ENCODE measurements at places on chromosomes 1 and 21.

DNA sequence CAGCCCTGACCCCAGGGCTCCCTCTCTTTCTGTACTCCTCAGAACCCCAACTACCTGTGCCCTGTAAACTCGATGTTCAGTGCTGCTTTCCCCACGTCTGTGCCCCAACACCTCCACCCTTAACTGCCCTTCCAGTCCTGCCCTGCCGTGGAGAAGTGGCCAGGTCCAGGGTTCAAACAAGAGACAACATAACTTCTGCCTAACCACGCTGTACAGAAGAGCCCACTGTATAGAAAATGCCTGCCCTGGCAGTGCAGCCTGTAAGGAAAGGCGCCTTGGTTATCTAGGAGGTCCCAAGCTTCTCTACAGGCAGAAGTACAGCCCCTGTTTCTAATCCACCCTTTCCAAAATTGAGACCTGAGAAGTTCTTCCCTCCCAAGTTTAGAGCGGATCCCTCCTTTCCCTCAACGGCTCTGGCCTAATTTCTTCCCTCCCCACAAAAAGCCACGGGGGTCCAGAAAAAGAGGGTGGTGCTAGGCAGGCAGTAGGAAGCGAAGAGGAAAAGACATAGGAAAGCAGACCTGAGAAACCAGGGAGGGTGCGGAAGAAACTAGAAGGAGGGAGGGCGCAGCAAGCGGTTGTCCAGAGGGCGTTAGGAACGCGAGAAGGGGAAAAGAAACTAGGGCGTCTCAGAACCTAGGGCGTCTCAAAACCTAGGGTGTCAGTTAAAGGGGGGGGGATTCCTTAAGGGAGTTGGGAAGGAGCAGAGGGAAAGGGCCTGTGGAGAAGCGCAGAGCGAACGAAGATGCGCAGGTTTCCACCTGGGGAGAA lies 3.2 kb downstream of the DMRTA2 start:
- DNase-seq: no peak

DNA sequence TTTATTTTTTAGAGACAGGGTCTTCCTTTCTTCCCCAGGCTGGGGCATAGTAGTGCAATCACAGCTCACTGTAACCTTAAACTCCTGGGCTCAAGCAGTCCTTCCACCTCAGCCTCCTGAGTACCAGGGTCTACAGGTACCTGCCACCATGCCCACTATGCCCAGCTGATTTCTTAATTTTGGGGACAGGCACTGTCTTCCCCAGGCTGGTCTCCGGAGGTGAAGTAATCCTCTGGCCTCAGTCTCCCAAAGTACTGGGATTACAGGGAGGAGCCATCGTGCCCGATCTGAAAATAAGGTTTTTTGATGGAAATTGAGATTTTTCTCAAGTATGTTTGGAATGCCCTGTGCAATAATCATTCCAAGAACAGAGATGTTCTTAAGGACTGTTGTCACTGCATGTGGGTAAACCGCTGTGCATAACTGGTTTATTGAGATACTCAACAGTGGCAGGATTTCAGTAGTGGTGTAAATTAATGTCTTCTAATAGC lies 934 bp upstream of the MSH4 start:
- no peak for DNase-seq

- DNase-seq: no peak
Measured at GRCh38 chr1:164369698-164370365, 189.2 kb upstream of the PBX1 start.

DNA sequence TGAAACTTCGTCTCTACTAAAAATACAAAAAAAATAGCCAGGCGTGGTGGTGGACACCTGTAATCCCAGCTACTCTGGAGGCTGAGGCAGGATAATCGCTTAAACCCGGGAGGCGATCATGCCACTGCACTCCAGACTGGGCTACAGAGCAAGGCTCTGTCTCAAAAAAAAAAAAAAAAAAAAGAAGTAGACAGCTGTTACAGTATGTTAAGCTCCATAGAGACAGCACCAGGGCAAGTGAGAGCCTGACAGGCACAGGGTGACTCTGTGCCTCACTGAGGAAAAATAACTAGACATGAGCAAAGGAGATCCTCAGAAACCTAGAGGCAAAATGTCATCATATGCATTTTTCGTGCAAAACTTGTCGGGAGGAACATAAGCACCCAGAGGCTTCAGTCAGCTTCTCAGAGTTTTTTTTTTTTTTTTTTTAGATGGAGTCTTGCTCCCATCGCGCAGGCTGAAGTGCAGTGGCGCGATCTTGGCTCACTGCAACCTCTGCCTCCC lies 9.0 kb upstream of the PRDX1 start:
- no peak for DNase-seq

- DNase-seq: no peak
Measured at GRCh38 chr1:14794136-14794768, 195.8 kb downstream of the KAZN start.

DNA sequence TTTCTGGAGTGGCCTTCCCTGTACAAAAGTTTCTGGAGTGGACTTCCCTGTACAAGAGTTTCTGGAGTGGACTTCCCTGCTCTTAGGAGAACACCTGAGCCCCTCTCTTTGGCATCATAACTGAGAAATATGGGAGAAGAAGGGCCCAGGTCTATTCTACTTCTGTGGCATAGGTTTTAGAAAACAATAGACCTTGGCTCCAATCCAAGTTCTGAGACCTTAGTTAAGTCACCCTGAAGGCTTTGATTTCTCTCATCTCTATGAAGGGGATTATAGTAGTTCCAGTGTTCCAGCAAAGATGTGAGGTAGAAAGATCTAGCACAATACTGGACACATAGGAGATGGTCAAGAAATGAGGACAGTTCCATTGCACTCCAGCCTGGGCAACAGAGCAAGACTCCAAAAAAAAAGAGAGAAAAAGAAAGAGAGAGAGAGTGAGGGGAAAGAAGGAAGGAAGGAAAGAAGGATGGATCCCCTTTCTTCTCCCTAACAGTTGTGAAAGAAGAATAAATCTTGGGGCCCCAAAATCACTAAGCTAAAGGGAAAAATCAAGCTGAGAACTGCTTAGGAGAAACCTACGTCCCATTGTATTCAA lies 13.3 kb upstream of the EIF4G3 start:
- DNase-seq: no peak

DNA sequence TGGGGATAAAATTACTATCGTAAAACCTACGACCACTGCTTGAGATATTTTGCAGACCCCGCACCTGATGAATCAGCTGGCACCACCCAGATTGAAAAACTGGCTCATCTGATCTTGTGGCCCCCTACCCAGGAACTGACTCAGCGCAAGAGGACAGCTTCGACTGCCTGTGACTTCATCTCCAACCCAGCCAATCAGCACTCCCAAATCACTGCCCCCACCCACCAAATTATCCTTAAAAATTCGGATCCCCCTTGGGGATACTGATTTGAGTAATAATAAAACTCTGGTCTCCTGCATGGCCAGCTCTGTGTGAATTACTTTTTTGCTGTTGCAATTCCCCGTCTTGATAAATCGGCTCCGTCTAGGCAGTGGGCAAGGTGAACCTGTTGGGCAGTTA lies 81.4 kb downstream of the EDEM3 start:
- DNase-seq: no peak

DNA sequence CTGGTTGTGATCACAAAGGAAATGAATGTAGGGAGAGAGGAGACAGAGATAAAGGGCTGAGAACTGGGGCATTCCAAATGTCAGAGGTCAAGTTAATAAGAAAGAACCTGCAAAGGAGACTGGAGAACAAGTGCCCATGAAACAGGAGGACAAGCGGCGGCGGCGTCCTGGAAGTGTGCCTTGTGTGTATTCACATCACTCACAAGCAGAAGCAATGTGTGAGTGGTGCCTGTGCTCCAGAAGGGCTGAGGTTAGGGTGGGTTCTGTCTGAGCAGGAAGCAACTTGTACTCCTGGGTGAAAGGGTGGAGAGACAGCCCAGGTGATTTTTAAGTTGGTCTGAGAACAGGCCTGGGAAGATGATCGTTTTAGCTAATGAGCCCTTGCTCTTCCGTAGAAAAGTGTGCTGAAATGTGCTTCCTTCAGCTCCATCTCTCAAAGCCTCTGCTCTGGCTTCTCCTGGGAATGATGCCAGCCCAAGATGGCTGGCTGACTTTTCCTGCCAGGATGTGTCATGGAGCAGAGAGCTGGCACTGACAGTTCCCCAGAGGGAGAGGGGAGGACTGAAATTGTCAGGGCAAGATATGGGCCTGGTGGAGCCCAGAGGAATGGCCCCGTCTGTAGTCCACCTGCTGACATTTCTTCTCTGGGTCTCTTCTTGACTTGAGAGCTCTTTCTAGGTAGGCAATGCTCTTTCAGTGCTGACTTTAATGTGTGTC lies 25.1 kb upstream of the PLEKHA6 start:
- DNase-seq: no peak

DNA sequence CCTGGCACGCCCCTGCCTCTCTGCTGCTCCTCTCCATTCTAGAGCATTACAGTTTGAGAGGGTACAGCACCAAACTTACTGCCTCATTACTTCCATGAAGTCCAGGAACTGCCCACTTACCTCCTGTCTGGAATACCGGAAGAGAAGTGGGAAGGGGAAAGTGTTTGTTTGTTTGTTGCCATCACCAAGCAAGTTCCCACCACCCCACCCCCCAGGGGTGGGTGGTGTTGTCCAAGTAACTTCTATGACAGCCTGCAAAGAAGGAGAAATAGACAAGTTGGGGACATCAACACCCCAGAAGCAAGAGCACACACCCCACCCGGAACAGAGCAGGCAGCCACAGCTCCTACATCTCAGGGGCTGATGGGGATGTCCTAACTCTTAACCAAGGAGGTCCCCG lies 18.0 kb downstream of the OPTC start:
- DNase-seq: no peak

DNA sequence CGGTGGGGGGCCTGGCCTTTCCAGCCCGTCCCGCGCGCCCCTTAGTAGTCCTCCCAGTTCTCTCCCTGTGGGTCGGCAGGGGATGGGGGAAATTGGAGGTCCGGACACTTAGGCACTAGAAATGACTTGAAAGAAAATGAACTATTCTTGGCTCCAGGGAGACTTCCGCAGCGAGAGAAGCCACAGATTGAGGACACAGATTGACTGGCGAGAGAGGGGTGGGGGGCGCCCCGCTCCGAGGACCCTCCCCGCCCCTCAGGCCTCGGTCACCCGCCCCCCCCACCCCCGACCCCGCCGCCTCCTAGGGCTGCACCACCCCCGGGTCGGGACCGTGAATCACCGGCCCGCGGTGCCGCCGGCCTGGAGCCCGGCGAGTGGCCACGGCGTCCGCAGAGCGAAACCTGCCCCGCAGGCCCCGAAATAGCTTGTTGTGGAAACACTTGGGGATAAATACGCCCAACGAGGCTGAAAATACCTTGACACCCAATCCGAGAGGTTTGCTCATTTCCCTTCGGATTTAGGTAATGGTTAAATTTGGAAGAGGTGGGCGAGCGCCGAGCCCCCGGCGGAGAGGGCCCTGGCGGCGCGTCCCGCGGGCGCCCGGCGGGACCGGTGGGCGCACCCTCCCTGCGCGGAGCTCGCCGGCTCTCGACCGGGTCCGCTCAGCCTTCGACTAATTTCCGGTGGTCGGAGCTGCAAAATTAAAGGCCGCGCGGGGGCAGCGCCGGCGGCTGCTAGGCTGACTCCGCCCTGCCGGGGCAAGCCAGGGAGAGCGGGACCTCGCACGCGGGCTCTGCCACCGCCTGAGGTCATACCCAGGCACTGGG lies at the start of gene GFI1:
Gene GFI1, minus strand, starts transcription at position 675 of the 827 bp plus-strand sequence. CDS start 3,438 bp downstream, outside the sequence.
- DNase-seq: peak; percentile 41

GRCh38 chr1:153057375-153057774 lies at the start of gene SPRR2A:
Gene SPRR2A, minus strand, starts transcription at chr1:153057512. Its CDS starts 777 bp downstream, at chr1:153056735.
- no peak for DNase-seq

DNA sequence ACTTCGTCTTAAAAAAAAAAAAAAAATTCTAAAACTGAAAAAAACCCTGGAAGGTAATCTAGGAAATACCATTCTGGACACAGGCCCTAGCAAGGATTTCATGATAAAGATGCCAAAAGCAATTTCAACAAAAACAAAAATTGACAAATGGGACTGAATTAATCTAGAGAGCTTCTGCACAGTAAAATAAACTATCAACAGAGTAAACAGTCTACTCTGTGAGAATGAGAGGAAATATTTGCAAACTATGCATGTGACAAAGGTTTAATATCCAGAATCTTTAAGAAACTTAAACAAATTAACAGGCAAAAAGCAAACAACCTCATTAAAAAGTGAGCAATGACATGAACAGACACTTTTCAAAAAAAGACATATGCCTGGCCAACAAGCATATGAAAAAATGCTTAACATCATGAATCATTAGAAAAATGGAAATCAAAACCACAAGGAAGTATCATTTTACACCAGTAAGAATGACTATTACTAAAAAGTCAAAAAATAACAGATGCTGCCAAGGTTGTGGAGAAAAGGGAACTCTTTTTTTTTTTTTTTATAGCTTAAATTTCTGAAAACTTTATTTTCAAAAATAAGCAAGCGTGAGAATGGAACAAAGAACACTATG lies 29.4 kb upstream of the RNPC3 start:
- no peak for DNase-seq

GRCh38 chr1:59282951-59283350 lies 13.9 kb upstream of the FGGY start:
- peak; percentile 77 for DNase-seq

- no peak for DNase-seq
Measured at GRCh38 chr1:32184650-32185049, 5.2 kb downstream of the TXLNA start.

- no peak for DNase-seq
Measured at GRCh38 chr1:91161166-91161565, 139.3 kb upstream of the ZNF644 start.

DNA sequence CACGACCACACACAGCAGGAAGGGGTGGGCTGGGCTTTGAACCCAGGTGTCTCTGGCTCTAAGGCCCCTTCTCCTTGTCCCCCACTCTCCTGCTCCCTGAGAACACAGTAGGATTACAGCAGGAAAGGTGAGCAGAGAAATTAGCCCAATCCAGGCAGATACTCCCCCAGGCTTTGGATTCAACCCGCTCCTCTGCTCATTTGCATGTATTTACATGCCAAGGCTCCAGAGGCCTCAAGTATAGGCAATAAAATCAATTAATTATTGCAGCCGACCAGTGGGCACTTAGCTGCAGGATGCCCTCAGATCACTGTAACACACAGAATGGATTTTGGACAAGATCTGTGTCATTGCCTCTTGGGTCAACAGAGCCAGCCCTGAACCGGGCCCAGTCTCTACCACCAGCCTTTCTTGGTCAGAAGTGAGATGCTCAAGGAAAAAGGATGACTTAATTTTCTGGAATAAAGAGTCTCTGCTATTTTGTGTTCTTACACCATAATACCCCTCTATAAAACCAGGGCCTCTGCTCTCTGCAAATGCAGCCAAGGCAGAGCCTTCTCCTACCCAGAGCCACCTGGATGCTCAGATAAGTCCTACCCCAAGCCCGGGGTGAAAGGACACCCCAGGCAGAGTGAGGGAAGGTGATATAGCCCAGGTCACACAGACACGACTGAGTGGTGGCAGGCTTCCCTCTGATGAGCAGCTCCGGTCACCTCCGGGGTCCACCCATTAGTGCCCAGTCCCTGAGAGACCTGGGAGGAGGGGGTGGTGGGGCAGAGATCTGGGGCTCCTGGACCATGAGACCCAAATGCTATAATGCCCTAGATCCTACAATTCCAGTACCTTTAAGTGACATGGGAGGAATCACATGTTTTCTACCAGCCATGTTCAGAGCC lies 28.9 kb downstream of the MATN1 start:
- DNase-seq: no peak

DNA sequence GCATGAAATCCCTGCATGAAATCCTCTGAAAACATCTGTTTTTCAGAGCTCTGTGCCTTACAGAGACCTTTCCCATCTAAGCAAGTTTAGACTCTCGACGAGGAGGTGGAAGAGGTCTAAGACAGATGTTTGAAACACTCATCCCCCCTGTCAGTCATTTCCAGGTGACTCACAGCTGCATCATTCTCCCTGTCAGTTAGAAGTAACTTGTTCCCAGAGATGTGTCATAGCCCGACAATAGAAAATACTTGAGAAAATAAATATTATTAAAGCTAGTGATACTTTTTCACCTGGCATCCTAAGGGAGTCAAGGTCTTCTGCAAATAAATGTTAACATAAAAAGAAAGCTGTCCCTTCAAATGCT lies 41.6 kb upstream of the SEC16B start:
- no peak for DNase-seq
